Activated T-cell treated with anti-CD3 and anti-CD28 coated beads, Interleukin-2, amount 50 U/mL, for 1 hour (primary cell): ENCODE measurements at places on chromosomes 2 and 18.

- no peak for DNase-seq
These were observed 94.7 kb upstream of the CDC42EP3 start for GRCh38 chr2:37766106-37766505.

DNA sequence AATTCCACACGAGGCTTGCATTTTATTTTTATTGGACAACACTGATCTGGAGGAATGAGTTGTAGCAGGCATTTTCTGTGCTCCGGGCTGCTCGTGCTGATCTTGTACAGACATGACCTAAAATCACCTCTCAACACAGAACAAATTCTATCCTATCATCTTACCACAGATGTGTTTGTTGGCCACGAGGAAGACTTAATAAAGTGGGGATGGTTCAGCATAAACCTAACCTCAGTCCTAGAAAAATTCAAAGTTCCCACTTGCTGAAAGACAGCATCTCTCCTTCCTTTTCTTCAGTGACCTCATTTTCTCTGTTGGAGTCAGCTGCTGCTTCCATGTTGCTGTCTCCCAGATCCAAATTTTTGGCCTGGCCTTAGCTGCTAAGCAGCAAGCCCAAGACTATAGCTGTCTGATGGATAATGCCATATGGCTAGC, 45.3 kb downstream of the RBKS start:
- no peak for DNase-seq

DNA sequence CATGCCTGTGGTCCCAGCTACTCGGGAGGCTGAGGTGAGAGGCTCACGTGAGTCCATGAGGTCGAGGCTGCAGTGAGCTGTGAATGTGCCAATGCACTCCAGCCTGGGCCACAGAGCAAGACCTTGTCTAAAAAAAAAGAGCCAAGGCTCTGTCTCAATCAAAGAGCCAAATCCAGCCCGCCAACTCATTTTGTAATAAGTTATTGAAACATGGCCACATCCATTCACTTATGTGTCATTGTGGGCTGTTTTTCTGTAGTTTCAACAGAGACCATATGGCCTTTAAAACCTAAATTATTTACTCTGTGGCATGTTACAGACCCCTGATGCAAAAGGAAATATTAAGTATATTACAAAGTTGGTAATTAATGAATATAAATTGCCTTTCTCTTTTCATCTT, 60.8 kb downstream of the GPR39 start:
- DNase-seq: no peak

DNA sequence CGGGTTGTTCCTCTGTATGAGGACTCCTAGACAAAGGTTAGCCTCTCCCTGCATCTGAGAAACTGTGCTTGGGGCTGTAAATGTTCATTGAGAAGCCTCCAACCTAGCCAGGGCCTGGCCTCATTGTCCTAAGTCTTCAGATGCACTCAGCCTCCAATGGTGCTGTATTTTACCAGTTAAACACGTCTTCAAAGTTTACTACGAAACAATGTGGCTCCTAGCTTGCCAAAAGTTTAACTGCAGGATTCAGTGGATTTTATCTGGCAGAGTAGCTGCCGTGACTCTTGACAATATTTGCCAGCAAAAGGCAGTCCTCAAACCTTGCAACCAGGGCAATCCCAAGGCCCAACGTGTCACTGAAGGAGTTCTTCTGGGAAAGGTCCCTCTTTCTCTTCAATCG, 1.1 kb downstream of the PID1 start:
- no peak for DNase-seq
